ENCODE measurements at places on chromosomes 12 and 14.

DNA sequence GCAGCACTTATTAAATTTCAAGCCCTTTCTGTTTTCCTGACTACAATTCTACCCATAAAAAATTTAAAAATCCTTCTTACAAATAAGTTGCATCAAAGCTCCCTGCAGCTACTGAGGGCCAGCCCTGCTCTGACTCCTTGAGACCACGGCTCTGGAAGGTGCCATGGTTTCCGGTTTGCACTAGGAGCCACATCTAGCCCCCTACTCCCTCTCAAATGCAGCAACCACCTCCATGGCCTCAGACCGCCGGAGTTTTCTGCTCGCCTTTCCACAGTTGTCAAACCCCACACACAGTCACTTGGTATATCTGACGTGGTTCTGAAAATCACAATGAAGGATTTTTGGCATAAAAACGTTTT, 30.1 kb downstream of the P2RX4 start:
- DNase-seq, result no peak

DNA sequence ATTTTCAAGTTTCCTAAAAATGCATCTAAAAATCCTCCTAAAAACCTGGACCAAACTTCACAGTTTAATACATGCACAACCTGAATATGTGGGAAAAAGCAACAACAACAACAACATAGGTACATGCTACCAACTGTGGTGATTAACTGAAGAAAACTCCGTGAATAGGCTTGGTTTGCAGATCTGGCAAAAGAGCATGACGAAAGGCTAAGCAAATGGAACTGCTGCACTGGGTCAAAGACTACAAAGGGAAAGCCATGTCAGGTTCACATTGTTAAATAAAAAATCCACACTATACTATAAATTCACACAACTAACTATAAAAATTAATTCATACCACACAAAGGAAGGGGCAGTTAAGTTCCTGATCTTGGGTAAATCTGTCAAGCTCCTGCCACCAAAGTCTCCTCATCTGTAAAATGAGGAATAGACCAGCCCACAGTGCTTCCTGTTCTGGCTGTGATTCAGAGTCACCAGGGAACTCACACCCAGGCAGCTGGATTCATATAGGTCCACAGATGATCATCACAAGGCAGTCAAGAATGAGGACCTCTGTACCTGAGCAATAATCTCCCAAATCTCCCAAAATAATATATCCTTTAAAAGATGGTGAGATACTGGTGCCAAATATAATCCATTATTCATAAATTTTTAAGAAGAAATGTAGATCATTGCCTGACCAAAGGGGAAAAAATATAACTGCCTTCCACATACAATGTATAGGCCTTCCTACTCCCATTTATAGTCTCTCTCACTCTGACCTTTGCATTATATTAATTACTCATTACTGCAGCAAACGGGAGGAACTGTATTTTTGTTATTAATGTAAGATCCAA, 7.0 kb downstream of the CORO1C start:
- DNase-seq, result no peak

- no peak for DNase-seq
These were observed 5.9 kb upstream of the GDF11 start for GRCh38 chr12:55736780-55737580.

DNA sequence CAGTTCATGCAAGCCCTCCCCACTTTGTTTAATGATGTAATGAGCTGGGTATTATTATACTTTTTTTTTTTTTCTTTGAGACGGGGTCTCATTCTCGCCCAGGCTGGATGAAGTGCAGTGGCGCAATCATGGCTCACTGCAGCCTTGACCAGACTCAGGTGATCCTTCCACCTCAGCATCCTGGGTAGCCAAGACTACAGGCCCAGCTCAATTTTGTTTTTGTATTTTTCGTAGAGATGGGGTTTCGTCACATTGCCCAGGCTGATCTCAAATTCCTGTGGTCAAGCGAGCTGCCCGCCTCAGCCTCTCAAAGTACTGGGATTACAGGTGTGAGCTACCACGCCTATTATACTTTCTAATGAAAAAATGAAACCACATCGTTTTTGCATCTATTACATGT, 4.5 kb upstream of the DCAF11 start:
- DNase-seq, result no peak

GRCh38 chr12:23421556-23421955, 527.9 kb downstream of the SOX5 start:
- no peak for DNase-seq

- no peak for DNase-seq
These were observed 161.7 kb upstream of the RMST start for GRCh38 chr12:97300891-97301290.

DNA sequence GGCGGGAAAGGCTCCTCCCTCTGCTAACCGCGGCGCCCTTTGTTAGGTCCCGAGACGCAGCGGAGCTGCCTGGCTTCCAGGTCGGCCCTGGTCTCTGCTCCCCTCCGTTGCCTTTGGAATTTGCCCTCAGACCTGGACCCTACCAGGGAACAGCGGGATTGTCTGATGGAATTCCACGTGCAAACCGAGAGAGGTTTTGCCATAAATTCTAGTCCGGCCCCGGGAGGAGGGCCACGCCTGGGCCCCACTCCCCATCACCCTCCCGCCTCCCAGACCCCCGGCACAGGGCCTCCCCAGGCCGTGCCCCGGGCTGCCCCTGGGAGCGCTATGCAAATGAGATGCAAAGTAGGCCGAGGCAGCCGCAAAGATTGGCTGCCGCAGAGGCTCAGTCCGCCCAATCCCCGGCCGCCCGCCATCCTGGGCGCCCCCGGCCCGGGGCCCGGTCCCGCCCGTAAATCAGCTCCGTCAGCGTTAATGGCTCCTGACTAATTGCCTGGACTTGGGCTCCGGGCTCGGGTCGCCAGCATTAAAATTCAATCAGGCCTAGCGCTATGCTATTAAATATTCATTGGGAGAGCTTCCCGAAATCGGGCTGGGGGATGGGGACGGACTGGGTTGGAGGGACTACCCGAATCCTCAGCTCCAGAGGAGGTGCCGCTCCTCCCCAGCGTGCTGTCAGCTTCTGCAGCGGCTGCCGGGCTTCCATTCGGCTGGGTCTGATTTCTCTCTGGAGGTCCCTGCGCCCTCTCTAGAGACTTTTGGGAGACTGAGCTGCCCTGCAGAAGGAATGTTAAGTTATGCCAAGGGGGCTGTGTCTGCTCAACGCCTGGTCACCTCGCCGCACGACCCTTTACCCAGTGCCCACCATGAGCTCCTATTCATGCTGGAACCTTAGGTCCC, 15.7 kb upstream of the FIGNL2 start:
- DNase-seq, result no peak

DNA sequence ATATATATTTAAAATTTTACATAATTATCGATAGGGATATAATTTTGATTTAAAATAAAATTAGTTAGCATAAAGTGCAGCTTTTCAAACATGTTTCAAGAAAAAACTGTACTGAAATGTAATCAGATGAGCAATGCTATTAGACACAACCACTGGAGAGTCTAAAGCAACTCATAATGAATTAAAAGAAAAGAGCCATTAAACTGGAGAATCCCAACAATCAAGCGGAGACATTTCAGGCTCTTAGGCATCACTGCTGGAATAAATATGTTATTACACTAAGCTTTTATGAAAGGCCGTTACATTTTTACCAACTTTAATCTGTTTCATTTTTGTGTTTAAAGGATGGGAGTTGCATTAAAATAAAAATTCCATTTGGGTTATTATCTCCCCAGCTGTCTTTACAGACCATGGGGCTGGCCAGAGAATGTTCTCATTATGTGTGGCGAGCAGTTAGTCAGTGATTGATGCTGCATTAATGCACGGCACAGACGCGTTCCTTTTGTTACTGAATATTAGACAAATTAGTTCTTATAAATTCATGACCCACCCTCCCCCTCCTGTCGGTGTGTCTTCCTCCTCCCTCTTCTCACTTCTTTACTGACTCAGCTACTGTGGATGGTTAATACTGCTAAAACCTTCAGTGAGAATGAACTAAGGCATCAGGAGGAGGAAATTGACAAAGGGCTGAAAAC, 156.8 kb downstream of the PDZRN4 start:
- no peak for DNase-seq

GRCh38 chr12:119842380-119842779, 34.7 kb downstream of the CIT start:
- DNase-seq, result no peak

DNA sequence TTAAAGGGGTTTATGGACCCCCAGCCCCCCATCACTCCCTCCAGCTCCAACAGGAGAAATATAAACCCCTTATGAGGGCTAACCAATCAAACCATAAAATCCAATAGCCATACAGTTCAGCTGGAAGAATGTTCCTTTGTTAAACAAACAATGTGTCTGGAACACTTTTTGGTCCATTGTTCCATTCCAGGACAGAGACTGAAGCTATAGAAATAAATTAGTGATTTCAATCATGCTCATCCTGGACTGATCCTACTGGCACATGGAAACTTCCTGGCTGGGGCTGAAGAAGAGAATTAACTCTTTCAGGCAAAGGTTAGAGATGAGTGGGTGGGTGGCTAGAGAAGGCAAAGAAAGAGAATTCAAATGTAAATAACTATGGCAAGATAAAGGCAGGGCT, 63.4 kb downstream of the ANO2 start:
- DNase-seq, result no peak

DNA sequence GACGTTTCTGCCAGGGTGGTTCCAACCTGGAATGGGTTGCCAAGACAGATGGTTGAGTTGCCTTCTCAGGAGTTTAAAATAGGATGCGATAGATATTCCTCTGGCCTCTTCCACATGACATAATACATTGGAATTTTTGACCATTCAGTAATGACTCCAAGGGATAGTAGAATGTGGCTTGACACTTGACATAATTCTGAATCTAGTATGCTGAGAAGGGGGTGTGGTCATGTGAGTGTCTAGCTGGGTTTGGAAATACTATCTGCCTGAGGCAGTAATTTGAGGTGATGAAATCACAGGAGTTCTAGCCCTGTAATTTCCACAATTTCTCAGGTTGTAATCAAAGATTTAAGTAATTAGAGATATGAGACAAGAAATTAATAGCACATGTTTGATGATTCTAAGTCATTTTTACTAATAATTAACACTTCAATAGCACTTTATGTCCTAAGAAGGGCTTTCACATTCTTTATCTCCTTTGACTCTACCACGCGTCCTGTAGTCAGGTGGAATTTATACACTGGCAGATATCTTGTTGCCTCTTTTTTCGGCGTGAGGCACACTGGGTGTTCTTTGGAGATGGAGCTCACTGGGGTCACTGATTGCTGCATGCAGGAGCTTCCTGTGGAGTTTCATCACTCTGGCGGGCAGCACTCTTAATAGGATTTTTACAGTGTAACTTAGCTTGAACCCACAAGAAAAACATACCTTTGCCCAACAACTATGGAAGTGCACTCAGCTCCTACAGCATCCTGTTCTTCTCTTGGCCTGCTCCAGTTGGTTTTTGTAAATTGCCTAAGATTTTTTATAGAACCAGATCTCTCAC, 3.2 kb upstream of the AMIGO2 start:
- DNase-seq, result no peak

GRCh38 chr14:89359477-89360222, 57.4 kb downstream of the FOXN3 start:
- DNase-seq, result no peak

GRCh38 chr14:66680216-66680615, 172.3 kb downstream of the GPHN start:
- DNase-seq, result no peak

- DNase-seq, result no peak
These were observed 17.4 kb downstream of the RFC5 start for GRCh38 chr12:118033902-118034301.

DNA sequence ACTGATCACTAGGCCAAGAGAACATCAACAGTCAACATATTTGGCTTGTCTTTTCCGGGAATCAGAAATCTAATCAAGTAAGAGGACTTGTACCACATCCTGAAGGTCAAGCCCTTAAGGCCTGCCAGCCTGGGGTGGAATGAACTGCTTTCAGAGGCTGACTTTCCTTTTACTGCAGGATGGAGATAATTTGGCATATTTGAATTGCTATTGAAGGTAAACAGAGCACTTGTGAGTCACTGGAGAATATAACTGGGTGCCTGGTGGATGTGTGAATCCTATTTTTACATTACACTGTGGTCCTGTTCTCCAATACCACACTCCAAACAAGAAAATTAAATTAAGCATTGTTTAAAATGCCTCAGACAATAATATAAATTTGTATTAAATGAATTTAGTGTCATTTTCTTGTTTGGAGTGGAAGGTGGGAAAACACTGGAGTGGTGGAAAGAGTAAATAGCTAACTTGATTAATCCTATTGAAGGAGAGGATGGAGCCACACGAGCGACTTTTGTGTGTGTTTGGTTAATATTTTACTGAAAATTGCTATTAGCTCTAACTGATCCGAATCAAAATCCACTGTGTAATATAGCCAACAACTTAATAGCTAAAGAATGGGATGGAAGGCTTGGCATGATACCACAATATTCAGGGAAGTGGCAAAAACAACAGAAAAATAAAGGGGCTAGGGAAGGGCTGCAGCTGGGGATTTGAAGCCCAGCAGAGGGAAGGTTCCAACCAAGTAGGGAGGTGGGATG, 89.4 kb downstream of the OTX2 start:
- DNase-seq, result no peak

DNA sequence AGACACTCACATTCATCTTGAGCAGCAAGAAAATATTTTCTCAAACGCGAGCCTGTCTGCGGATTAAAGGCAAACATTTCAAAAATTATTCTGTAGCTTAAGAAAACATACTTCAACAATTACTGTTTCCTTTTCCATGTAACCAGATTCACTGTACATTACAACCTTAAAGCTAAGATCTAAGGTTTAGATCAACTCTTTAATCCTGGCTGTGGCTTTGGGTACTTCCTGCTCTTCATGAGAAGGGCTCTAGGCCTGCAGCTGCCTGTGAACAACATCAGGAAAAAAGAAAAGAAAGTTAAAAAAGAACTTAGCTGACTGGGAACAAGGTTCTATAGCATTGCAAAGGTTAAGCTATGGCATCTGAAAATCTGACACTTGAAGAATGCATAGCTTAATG, 21.4 kb upstream of the PIWIL1 start:
- no peak for DNase-seq

DNA sequence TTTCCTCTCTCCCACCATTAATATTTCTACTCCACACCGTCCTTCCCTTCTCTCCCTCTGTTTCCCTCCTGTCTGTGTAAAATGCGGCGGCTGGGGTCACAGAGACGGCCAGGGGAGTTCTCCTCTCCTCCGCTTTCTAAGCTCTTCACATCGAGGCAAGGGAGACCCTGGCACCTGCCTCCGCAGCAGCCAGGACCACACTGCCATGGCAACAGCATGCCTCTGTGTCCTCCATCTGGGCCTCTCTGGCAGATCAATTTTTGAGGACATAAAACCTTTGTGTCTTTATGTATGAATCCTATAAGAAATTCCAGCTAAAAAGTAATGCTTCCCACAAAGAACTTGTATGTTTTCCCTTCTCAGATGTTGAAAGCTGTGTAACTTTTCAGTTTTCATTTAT, 41.4 kb downstream of the DYRK4 start:
- DNase-seq, result no peak

GRCh38 chr12:105171691-105172436, 64.1 kb downstream of the APPL2 start:
- no peak for DNase-seq

- DNase-seq, result no peak
These were observed 255.6 kb downstream of the ERC1 start for GRCh38 chr12:1246637-1247036.

All from stimulated activated CD4-positive, alpha-beta T cell treated with anti-CD3 and anti-CD28 coated beads, TNF-alpha, amount 100 ng/mL, for 48 hours (primary cell).